ENCODE measurements at places on chromosomes 11 and 22.
A peak's percentile ranks its signal among the peaks of the same experiment; 100 is the strongest.

DNA sequence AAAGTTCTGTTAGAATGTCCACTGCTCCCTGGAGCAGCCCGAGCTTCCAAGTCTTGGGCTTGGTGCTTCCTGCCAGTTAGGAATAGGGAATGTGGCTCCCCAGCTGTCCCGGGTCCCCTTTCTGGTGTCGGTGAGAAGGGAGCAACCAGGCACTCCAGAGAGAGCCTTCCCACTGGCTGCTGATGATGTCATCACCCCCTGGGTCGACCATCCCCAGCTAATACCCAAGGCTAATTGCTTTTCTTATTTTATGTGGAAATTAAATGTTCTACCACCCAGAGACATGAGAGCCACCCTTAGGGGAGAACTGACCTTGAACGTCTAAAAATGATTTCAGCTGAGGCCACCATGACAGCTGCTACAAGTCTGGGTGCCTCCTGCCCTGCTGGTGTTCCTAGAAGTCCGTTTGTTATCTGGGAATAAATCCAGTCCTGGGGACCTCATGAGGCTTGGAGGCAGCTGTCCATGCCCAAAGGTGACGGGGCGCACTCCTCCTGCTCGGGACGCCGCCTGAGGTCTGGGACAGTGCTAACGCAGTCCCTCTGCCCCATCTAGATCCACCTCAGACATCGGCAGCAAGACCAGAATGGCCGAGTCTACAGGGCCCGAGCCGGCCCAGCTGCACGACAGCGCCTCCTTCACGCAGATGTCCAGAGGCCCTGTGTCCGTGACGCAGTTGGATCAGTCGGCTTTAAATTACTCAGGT lies 42.3 kb downstream of the C11orf91 start:
- DNase-seq: no peak

DNA sequence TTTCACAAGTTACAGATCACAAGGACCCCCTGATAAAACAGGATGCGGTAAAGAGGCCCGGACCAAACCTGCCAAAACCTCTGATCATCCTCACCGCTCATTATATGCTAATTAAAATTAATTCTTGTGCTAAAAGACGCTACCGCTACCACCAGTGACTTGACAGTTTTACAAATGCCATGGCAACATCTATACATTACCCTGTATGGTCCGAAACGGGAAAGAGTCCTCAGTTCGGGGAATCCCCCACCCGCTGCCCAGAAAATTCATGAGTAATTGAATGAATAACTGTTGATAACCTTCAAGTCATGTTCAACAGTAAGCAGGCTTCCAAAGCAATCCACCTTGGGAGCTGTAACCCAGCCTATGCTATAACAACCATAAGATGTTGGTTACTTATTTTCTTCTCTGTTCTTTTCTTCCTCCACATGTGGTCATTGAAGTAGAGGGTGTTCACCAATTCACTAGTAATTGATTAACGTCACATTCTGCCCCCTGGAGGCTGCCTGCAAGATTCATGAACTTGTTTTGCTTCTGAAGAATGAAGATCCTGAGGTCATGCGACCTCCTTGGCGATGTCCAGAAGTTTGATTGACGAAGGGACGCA lies 20.6 kb downstream of the APOBEC3H start:
- DNase-seq: peak; percentile 33

GRCh38 chr11:1569251-1569780 lies 2.8 kb downstream of the DUSP8 start:
- DNase-seq: no peak

DNA sequence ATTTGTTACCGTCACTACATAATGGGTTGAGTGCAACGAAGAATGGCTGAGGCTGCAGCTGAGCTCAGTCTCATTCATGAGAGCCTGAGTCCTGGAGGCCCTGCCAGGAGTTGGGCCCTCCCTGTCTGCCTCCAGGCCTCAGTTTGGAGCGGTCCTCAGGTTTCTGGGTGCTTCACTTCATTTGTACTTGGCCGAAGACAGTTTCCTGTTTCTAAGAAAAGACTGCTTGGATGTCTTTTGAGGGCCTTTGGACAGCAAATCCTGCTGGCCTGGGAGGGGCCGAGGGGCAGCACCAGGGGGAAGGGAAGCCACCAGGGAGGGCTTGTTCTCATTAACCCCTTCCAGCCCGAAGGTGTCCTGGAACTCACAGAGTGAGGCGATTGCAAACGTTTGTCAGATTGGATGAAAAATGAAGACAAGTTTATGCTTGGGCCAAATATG lies 163.1 kb downstream of the ETS1 start:
- no peak for DNase-seq

GRCh38 chr11:48052183-48053044 lies 72.1 kb downstream of the PTPRJ start:
- no peak for DNase-seq

DNA sequence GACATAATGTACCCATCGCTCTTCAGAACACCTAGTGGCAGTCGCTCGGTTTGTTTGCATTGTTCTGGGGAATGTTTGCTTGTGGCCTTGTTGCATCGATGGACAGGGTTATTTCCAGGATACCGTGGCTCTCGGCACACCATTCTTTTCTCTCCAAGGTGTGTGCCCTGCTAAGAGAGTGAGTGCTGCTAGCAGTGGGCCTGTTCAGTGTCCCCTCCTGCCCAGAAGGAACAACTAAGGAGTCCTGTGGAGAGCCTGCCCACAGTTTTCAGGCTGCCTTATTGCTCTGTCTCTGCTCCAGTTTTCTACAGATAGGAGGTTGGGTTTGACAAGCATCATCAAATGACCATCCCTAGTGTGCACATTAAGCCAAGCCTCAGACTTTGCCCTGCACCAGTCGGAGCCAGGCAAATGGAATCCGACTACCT lies 1.4 kb downstream of the CRY2 start:
- no peak for DNase-seq

DNA sequence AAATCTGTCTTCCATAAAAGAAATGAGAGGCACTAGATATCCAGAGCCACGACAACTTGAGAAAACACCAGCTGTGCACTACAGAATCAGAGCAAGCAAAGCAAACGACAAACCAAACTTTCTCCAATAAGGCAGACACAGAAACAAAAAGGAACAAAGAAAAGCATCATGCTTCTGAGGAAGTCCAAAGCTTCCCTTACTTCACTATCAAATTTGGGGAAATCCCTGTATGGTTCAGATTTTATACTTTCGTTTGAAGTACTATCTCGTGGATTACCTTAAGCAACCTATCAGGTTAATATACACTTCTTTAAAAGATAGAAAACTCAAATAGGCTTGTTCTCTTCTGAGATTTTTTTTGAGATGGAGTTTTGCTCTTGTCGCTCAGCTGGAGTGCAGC lies 27.7 kb downstream of the ALG9 start:
- DNase-seq: no peak

- peak; percentile 83 for DNase-seq
These were observed 27.6 kb downstream of the CD5 start for GRCh38 chr11:61129639-61130523.

DNA sequence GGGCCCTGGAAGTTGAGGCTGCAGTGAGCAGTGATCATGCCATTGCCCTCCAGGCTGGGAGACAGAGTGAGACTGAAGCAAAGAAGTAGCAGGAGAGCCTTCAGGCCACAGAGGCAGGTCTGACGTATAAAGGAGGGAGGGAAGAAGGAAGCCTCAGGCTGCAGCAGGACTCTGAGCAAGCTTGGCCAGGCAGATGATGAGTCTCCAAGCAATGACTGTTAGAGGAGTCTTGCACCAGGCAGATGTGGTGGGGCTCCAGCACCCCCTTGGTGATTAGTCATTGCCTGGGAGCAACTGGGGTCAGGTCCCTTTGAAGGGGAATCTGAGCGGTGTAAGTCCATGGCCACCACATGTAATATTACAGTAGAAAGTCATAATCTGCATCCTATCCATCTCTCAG lies 36.6 kb upstream of the NFAM1 start:
- no peak for DNase-seq
